ENCODE measurements at places on chromosomes 1 and 21.

GRCh38 chr1:91026320-91026719 lies 4.5 kb upstream of the ZNF644 start:
- DNase-seq: no peak

DNA sequence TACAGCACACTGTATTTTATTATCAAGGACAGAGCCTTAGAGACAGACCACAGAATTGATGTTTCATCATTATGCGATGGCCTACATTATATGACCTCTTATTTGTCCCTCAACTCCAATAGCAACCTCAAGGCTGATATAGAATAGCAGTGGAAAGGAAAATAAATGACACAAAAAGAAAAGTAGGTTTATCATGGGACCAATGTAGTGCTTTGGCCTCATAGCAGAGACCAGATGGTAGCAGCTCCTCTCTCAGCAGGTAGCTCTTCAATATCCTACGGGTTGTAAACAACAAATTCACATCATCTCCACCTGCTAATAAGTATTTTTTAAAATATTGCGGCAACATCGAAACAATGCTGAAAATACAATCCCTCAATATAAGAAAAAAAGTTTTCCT lies 25.2 kb downstream of the ANP32E start:
- no peak for DNase-seq

- no peak for DNase-seq
Measured at GRCh38 chr1:236938760-236939159, 65.5 kb downstream of the MT1HL1 start.

DNA sequence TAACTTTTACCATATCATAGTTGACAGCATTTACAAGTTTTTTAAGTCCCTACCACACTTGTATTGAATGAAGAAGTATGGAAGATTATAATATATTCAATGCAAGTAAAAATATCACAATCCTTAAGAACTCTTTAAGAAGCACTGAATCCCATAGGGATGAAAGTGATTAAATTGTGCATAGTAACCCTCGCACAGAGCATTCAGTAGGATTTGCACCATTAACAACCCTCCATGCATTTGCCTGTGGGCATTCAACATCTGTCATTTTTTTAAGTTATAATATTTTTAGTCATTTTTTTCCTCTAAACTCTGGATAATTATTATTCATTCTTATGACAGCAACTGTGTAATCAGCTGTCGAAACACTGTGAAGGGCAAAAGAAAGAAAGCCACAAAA lies 10.1 kb downstream of the SELE start:
- DNase-seq: no peak

DNA sequence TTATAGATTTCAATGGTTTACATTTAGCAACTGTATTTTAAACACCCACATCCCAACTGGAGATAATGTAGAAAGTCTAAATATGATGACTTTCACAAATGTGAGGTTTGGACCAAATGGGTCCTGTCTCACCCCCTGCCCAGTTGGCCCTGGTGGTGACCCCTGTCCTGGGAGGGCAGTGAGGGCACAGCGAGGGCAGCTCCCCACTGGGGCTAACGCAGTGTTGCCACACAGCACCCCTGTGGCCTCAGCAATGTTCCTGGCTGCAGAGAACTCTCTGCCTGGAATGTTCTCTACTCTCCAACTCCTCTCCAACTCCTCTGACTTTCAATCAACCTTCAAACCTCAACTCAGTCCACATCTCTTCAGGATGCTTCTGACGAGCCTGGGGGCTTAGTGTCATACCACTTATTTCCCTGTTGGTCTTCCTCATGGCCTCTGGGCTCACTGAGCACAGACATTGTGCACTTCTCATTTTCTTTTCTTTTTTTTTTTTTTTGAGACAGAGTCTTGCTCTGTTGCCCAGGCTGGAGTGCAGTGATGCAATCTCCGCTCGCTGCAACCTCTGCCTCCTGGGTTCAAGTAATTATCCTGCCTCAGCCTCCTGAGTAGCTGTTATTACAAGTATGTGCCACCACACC lies 25.8 kb downstream of the KCNA10 start:
- DNase-seq: no peak

- no peak for DNase-seq
Measured at GRCh38 chr1:215133532-215133931, 51.0 kb downstream of the KCNK2 start.

GRCh38 chr1:79499541-79499940 lies 493.0 kb upstream of the ADGRL4 start:
- no peak for DNase-seq

DNA sequence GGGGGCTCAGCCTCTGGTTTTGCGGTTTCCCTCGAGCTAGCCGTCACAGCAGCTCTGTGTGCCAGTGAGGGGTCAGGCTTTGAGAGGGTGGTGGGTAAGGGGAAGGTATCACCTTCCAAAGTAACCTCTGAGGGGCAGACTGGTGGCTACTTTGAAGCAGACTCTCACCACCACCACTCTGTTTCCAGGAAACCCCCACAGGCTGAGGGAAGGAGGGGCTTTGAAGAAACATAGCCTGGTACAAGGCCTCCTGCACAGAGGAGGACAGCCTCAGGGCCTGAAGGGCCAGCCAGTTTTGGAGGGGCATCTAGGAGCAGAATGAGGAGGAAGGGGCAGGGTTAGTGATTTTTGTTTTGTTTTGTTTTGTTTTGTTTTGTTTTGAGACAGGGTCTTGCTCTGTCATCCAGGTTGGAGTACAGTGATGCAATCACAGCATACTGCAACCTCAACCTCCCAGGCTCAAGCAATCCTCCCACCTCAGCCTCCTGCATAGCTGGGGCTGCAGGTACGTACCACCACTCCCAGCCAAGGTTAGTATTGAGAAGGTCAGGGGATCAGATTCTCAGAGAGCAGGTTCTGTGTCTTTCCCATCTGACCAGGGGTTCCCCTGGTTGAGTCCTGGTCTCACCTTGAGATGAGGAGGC lies 17.2 kb upstream of the ZNF683 start:
- DNase-seq: no peak

GRCh38 chr1:180482425-180483275 lies 19.7 kb downstream of the ACBD6 start:
- no peak for DNase-seq

DNA sequence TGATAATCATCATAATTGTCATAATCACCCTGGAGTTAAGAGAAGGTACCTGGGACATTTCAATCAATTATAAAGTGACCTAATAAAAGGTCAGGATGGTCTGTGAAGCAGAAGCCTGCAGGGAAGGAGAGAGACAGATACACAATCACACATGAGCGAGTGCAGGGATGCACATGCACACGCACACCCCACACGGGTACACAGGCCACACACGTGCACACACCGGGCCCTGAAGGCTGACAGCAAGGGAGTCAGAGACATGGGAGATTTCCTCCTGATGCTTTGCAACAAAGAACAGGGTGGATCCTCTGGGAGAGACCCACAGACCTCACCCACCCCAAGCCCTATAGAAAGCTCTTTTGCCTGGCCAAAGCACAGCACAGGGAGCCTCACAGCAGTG lies 82.3 kb upstream of the ZC3H12A start:
- DNase-seq: no peak

DNA sequence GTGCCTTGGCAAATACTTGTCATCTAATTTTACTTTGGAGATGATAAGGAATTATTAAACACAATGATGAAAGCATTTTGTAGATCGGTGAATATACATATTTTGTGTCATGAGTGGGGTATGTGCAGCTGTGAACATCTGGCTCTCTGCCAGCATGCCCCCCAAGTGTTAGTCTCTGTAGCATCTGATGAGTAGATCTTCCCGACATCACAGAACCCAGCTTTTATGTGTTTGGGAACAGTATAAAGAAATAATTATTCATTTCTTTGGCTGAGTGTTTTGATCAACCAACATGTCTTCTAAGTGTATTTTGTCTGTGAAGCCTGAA lies 4.5 kb upstream of the CTNNBIP1 start:
- no peak for DNase-seq

- no peak for DNase-seq
Measured at GRCh38 chr1:119204961-119205357, 64.5 kb upstream of the WARS2 start.

- no peak for DNase-seq
Measured at GRCh38 chr21:16241016-16241415, 511.2 kb downstream of the USP25 start.

DNA sequence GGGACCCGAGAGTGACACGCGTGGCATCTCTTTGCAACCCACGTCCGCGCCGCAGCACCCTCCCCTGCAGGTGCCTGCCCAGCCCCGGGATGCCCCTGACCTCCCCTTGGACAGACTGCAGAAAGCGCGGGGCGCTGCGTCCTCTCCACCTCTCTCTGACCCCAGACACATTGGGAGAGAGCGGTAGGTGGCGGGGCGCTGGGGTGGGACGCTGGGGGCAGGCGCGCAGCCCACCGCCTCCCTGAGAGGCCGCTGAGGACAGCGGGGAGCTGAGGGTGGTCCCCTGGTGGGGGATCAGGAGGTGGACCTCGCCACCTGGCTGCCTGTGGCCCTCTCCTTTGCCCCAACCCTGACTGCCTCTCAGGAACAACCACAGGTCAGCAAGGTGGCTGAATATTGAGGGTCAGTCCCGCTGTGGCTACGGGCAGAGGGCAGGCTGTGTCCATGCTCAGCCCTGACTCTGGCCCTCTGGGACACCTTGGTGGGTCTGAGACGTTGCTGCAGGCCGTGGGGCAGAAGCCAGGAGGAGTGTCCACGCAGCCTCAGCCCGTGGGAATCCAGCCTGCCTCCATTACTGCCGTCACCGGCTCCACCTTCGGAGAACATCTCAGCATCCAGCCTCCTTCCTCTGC lies 761 bp upstream of the UBE2J2 start:
- no peak for DNase-seq

DNA sequence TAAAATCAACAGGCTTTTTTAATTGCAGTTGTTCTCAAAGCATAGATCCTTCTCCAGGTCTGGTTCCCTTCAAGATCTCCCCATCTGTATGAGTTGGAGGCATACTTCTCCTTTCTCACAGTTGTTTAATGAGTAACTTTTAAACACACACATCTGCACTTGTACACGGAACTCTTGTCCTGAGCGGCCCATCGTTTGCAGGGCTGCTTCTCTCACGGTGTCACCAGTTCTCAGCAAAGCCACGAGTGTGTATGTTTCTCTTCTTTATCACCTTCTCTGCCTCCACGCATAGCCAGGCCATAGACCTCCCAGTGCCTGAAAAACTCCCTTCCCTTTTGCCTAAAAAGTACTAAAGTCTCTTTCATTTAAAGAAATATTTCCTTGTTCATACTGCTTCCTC lies 68.7 kb upstream of the ROR1 start:
- no peak for DNase-seq

GRCh38 chr1:174189428-174190062 lies 30.2 kb downstream of the RABGAP1L start:
- no peak for DNase-seq

- DNase-seq: no peak
Measured at GRCh38 chr1:65020774-65021173, 54.4 kb upstream of the JAK1 start.

DNA sequence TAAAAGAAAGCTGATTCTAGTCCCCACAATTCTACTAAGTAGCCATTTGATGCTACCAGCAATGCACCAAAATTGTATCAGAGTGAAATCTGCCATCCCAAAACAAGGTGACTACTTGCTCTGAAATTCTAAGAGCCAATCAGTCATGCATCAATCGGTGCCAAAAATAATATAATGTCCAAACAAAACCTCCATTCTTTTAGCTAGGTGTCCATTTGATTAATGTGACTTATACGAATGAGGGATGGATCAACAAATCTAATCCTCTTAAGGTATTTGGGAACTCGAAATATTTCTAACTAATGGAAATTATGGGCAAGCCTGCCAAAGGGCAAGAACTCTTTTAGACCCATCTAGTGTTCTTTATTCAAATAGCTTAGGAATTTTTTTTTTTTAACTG lies 66.4 kb upstream of the NEK2 start:
- DNase-seq: no peak

- DNase-seq: peak; percentile 91
Measured at GRCh38 chr1:223771814-223772770, 59.8 kb downstream of the CAPN2 start.

GRCh38 chr1:77543822-77544448 lies 138.5 kb downstream of the ZZZ3 start:
- no peak for DNase-seq

GRCh38 chr1:214454569-214455396 lies 96.6 kb downstream of the PTPN14 start:
- DNase-seq: no peak

- no peak for DNase-seq
Measured at GRCh38 chr1:197981561-197981960, 64.4 kb downstream of the LHX9 start.

- DNase-seq: no peak
Measured at GRCh38 chr1:84000954-84001495, 2.1 kb upstream of the TTLL7 start.

DNA sequence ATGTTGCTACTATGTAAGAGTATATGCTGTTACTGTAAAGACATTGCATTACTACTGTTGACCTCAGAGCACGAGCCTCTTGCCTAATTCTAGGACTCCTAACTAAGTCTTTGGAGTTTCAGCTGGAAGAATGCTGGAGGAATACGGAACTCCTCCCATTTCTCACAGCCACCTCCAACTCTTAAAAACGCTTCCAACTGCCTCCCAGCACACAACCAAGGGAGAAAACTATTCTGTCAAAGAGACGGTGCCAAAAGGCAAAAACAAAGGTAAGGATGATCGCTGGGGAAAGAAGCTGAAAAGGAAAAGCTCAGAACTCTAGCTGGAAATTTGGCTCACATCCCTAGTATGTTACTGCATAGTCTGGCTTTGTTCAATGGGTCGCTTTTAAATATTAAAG lies at the start of gene FMO2:
Gene FMO2, plus strand, starts transcription at position 210 of the 400 bp plus-strand sequence. CDS start 414 bp downstream, outside the sequence.
- no peak for DNase-seq

- DNase-seq: no peak
Measured at GRCh38 chr1:177360791-177361190, 190.0 kb downstream of the BRINP2 start.

DNA sequence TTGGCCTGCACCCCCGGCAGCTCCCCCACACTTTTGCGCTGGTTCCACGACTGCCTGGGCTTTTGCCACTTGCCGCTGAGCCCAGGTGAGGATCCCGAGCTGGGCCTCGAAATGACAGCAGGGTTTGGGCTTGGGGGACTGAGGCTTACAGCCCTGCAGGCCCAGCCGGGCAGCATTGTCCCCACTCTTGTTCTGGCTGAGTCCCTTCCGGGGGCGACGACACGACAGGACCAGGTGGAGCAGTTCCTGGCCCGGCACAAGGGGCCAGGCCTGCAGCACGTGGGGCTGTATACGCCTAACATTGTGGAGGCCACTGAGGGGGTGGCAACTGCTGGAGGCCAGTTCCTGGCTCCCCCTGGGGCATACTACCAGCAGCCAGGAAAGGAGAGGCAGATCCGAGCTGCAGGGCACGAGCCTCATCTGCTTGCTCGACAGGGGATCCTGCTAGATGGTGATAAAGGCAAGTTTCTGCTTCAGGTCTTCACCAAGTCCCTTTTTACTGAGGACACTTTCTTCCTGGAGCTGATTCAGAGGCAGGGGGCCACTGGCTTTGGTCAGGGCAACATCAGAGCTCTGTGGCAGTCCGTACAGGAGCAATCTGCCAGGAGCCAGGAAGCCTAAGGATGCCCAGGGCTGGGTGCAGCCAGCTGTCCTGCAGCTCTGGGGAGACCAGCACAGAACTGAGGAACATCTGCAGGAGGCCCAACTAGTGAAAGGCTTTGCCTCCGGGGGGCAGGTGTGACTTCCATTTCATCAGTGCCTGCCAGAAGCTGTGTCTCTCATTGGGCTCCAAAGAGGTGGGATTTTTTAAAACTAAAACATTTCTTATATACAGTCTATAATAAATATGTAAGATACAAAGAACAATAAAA lies 1.2 kb downstream of the HPDL start:
- DNase-seq: no peak

- DNase-seq: no peak
Measured at GRCh38 chr1:56017336-56017735, 562.0 kb downstream of the PLPP3 start.
